ENCODE measurements at places on chromosomes 12 and 14. TPM values are rescaled to one million over a fixed set of nuclear protein-coding genes. Genes with fewer than 3 reads are reported as not detected.

The GRIN2B gene
- 0.03 TPM for polyA plus RNA-seq

The PDE3A gene
- 7.3 TPM for polyA plus RNA-seq

The RNASE4 gene
- polyA plus RNA-seq, result 10.1 TPM

The HVCN1 gene
- 18.0 TPM for polyA plus RNA-seq

The NAA30 gene
- polyA plus RNA-seq, result 29.7 TPM

The LRRK2 gene
- 6.4 TPM for polyA plus RNA-seq

The MORN3 gene
- 2.6 TPM for polyA plus RNA-seq

The TC2N gene
- 30.5 TPM for polyA plus RNA-seq

The BBOF1 gene
- polyA plus RNA-seq, result 15.5 TPM

The MYH6 gene
- polyA plus RNA-seq, result 0.03 TPM

GRCh38 chr14:73472185-73473114, 14.1 kb upstream of the NUMB start:
- peak; percentile 43 for DNase-seq

DNA sequence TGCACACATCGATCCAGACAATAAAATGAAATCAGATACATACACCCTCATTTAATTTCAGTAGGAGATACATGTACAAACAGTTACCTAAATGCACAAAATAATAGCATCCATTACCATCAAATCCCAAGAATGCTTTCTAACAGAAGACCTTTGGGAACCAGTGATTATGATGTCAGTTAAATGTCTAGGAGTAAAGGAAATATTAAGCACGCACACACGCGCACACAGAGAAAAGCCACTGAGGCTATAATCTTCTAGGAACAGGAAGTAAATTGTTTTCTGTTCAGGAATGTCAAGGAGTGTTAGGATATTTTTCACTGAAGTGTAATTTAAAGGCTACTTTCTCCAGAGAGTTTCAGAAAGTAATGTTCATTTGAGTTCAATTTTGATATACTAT, 250.1 kb downstream of the MDGA2 start:
- no peak for DNase-seq

GRCh38 chr14:56895154-56895553, 84.9 kb upstream of the OTX2 start:
- DNase-seq, result no peak

- no peak for DNase-seq
These were observed 114.2 kb downstream of the DAD1 start for GRCh38 chr14:22474730-22475351.

DNA sequence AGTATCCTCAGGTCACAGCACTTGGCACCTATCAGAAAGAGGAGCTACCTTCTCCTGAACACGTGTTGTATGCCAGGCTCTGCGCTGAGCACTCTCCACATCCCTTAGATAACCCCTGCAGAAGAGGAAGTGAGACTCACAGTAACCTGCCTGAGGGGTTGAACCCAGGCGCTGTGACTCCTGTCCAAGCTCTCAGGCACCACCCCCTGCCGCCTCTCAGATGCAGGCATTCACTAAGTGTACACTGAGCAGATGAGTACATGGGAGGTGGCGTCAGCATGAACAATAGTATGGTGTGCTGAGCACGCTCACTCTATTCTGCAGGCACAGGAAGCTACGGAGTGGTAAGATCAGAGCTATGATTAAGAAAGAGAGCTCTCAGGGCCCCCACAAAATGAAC, 21.0 kb upstream of the RIC8B start:
- DNase-seq, result no peak

DNA sequence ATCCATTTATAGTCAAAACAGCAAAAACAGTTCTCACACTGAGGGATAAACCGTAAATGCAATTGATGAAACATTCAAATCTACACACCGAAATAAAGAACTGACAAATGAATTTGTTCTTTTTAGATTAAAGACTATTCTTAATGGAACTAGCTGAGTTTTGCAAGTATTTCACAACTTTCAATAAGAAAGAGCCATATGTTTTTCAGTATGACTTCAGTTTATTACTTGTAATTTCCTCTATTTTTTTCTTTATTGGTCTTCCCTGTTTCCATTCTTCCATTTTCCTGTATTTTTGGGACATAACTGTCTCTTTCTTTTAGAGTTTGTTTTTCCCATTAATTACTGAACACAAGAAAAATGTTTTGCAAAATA, 4.3 kb downstream of the BCAT1 start:
- no peak for DNase-seq

GRCh38 chr12:8987685-8988084, 1.7 kb upstream of the KLRG1 start:
- DNase-seq, result no peak

DNA sequence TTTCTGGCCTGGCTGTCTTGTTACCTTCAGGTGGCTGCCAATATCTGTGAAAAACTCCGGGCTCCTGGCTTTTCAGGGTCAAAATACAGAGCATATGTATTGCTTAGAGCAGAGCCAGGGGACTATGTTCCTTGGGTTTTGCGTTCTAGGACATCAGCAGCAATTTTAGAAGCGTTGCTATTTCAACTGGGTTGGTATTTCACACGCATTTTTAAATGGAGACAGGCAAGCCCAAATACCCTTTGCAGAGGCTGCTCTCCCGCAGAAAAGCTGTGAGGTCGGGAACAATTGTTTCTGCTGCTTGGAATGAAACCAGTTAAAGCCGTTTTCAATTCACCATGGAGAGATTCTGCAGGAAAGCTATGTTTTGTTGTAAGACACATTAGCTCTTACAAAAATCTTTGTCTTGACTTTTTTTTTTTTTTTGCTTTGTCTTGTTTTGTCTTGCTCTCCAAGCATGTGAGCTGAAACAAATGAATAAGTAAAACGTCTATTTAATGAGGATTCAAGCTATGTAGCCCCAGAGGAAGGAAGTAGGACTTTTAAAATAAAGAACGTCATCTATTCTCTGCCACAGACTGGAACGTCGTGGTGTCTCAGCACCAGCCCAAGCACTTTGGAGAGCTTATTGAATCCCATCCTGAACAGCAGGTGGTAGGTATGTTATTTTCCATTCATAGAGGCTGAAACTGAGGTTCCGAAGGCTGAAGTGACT, 181.0 kb upstream of the TBX3 start:
- DNase-seq, result no peak

- no peak for DNase-seq
These were observed 20.7 kb downstream of the GTF2A1 start for GRCh38 chr14:81200054-81200453.

- no peak for DNase-seq
These were observed 56.6 kb downstream of the EID3 start for GRCh38 chr12:104360157-104360556.

GRCh38 chr14:56027916-56028712, 90.1 kb upstream of the PELI2 start:
- no peak for DNase-seq

DNA sequence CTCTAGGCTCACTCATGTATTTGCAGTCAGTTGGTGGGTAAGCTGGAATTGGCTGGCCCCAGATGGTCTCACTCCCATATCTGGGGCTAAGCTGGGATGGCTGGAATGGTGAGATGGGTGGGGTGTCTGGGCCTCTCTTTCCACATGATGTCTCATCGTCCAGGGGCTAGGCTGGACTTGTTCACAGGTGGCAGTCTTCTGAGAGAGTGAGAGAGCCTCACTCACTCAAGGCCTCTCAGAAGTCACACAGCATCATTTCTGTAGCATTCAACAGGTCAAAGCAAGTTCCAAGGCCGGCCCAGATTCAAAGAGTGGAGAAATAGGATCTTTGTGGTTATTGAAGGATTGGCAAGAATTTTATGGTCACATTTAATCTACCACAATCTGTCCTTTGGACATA, 102.7 kb downstream of the UNC79 start:
- no peak for DNase-seq

- DNase-seq, result no peak
These were observed 37.2 kb downstream of the SUPT16H start for GRCh38 chr14:21346532-21347135.

DNA sequence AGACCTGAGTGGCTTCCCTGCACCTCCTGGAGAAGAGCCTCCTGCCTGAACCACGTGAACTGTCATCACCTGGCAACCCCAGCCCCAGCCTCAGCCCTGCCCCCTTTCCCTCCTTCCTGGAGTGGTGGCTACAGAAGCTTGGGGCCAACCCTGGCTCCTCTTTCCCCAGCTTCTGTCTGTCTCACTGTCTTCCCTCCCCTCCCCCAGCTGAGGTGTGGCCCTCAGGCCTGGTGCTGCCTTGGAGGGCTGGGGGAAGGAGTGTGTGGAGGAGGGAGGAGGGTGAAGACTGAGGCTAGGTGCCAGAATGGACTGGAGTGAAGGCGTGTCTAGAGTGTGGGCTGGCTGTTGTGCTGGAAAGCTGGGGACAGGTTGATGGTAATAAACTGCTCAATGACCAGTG, 9.7 kb downstream of the NFATC4 start:
- no peak for DNase-seq

- no peak for DNase-seq
These were observed 652.5 kb upstream of the TBX3 start for GRCh38 chr12:115336506-115336905.

DNA sequence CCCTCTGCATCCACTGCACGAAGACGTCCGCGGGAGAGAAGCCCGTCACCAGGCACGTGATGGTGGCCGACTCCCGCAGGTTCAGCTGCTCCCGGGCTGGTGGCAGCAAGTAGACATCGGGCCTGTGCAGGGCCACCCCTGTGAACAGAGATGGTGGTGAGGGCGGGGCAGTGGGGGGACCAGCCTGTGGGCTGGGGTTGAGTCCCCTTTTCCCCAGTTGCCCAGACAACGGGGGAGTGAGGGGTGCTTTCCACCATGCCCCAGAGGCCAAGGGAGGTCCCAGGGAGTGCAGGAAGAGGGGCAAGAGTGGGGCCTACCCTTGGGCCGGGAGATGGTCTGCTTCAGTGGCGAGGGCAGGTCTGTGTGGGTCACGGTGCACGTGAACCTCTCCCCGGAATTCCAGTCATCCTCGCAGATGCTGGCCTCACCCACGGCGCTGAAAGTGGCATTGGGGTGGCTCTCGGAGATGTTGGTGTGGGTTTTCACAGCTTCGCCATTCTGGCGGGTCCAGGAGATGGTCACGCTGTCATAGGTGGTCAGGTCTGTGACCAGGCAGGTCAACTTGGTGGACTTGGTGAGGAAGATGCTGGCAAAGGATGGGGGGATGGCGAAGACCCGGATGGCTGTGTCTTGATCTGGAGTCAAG, 328.3 kb downstream of the TMEM121 start:
- DNase-seq, result no peak

Data from right lung (tissue), 10 donors.